ENCODE measurements at places on chromosomes 1 and 21. TPM values are rescaled to one million over a fixed set of nuclear protein-coding genes. Genes with fewer than 3 reads are reported as not detected.

GRCh38 chr1:3656450-3657095 lies 4.3 kb downstream of the TP73 start:
- peak; percentile 38 for DNase-seq

DNA sequence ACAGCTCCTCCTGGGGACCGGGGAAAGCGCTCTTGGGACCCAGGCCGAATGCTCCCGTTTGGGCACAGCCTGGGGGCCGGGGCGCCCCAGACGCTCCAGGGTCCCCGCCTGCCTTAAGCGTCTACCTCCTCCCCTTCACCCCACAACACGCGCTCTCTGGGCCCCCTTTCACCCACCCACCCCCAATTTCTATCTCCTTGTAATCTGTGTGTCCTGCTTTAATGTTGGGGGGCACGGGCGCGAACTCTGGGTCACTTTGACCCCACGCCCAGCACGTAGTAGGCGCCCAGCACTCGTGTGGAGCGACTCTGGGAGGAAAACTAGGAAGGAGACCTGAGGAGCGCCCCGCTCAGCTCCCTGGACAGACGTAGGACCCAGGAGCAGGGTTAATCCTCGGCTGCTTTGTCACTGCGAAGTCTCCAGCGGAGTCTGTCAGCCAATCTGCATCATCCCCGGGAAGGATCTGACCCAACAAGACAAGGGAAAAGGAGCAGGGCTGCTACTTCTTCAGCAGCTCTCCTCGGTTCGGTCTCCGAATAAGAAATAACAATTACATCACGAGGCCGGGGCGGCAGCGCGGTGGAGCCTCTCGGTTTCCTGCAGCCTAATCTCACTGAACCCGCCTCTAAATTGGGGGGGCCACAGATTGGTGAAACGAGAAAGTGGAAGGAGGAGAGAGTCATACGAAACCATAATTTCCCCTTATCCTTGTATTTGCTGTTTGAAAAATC lies 757 bp upstream of the NRIP1 start:
- peak; percentile 82 for DNase-seq

DNA sequence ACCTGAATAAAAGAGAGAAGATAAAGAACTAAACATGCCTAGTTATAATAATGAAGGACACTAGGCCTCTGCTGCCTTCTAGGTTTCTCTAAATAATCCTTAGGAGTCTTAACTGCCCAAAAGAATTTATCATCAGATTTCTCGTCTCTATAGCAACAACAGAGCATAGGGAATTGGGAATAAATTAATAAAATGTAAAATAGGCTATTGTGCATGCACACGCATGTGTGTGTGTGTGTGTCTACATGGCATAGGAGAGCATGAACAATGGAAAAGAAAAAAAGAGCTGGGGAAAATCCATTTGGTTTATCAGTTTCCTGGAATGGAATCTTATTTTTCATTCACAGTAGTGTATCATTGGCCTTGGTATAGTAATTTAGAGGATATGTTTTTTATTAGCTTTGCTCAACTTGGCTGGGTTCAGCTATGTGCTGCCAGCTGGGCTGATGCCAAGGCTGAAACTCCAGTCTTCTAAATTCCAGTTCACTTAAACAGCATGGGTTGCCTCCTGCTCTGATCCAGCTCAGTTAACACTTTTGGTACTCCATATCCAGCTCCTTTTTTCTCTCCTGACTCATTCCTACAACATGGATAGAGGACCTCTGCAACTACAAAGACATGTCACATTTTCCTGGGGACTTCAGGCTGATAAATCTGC lies 80.6 kb upstream of the SLFNL1 start:
- no peak for DNase-seq

DNA sequence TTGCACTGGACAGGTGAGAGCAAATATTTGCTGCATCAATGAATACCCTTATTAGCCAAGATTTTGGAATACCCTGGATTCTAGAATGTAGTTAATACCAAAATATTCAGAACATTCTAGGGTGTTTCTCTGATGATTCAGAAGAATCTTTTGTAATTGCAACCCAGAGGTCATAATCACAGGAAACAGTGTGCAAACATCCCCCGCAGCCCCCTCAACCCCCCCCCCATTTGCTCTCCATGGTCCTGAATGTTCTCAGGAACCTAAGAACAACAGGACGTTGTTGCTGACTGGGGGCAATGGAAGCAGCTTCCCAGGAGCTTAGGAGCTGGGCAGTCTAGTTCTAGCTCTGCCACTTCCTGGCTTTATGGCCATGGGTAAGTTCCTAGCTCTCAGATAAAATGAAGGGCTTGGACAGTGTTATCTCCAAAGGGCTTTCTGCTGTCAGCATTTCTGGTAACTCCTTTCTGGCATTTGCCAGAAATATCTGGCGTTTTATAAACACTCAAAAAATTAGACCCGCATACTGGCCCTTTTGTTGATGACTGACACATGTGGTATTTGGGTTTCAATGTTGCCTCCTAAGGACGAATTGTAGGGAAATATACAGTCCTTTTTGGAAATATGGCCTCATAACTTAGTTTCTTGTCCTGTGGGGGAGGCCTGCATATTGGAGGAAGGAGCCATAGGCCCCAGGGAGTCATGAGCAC lies 178.6 kb downstream of the RRAGC start:
- no peak for DNase-seq

- DNase-seq: no peak
These were observed 220.8 kb upstream of the NRIP1 start for GRCh38 chr21:15285556-15285955.

GRCh38 chr1:166258017-166258416 lies 91.2 kb upstream of the FAM78B start:
- DNase-seq: no peak

DNA sequence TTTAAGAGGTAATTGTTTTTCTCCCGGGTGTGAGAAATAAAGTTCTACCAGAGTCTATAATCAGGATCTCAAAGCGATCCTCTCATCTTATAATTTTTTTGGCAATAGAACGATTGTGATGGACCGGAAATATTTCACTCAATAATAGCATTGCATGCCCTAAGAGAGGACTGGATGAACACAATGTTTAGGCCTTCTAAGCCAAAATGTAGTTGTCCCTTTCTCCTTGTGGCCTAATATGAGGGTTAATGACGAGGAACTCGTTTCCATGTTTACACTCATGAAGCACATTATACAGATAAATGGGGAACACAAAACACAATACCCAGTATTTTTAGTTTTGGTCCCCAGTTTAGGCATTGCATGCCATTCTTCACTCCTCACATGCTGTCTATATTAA lies 5.9 kb downstream of the TBX15 start:
- no peak for DNase-seq

DNA sequence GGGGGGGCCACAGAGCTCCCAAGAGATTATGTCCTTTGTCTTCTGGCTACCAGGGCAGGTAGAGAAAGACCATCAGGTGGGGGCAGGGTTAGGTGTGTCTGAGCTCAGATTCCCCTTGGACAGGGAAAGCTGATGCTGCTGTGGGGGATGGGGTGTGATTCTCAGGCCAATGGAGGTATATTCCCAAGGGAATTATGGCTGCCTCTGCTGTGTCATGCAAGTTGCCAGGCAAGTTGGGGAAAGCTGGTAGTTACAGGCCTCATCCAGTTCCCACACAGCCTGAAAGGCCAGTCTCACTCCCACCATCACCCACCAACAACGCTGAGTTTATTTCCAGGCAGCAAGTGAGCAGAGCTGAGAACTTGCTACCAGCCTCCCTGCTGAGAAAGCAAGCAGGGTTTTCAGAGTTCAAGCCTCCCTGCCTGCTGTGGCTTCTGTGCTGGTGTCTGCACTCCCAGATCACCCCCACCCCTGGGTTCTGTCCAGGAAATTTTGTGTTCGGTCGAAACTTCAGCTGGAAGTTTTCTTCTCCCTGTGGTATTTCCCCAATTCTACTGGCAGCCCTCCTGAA lies 21.3 kb downstream of the IFI16 start:
- no peak for DNase-seq

GRCh38 chr1:208557723-208558094 lies 313.5 kb upstream of the PLXNA2 start:
- no peak for DNase-seq

DNA sequence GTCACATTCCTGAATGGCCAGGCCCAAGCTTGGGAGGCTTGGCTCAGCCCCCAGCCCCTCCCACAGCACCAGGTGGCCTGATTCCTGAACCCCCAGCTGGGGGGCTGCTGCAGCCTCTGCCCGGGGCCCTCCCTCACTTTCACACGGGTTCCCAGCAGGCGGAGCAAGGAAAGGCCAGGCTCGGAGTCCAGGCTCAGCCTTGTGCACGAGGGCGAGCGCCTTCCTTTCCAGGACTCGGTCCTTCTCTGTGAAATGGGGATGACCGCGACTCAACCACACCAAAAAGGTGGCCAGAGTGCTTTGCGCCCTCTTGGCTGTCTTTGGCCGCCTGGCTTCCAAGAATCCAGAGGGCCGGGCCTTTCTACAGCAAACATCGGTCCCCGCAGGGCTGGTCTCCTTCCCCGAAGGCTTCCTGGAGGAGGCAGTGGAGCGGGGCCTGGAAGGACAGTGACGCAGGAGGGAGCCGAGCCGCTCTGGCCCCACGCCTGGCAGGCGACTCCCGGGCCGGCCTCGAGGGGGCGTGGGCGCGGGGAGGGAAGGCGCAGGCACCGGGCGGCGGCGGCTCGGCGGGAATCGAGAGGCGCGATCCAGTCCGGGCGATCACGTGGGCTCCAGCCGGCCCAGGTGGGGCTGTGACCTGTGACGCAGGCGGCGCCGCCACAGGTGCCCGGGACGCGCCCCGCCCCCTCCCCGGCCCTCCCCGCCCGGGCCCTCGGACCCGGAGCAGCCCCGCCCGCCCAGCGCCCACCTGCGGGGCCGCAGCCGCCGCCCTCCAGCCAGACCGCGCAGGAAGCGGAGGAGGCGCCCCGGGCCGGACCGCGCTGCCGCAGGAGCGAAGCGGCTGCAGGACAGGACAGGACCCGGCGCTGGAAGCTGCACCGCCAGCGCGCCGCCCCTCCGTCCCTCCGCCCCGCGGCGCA lies at the start of gene ARHGEF16:
Gene ARHGEF16, plus strand, starts transcription at position 775 of the 920 bp plus-strand sequence. CDS start 8,420 bp downstream, outside the sequence.
- DNase-seq: peak; percentile 59

GRCh38 chr1:9787702-9788101 lies 36.1 kb downstream of the CLSTN1 start:
- peak; percentile 76 for DNase-seq

- no peak for DNase-seq
These were observed 45.5 kb downstream of the TRABD2B start for GRCh38 chr1:47951545-47952235.

DNA sequence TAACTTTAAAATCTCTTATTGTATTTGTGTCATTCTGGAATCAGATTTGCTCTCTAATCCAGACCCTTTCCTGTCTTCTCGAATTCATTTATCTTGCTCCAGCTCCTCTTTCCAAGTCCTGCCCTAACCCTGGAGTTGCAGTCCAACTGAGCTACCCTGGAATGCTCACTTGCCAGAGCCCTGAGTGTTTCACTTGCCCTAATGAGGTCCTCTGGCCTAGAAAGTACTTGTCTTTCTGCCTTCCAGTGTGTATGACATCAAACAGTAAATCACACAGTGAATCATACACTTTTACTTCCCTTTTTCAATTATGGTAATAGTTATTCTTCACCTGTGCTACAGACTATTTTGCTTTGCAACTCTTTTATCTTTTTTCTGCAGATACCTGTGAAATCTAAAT lies 96.9 kb downstream of the NEK7 start:
- DNase-seq: peak; percentile 22

DNA sequence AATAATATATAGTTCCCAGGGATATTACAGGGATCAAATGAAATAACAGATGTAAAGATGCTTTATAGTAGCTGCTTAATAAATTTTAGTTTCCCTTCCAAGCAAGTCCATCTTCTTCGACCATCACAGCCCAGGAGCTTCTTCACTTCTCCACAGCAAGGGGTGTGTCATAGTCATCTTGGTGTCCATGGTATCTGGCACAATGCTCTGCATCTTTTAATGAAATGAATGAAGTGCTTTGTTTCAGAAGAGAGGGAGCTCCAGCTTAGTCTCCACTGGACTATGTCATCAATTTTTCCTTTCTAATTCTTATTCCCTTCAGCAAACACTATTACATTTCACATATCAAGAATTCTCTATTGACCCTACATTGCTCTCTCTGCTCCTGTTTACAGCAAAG lies 4.9 kb upstream of the MACF1 start:
- no peak for DNase-seq

- DNase-seq: no peak
These were observed 110.0 kb downstream of the APP start for GRCh38 chr21:26060335-26061115.

GRCh38 chr1:221411283-221411682 lies 330.6 kb downstream of the DUSP10 start:
- no peak for DNase-seq

The SLC5A9 gene
- total RNA-seq: not detected

The VWA5B1 gene
- total RNA-seq: not detected

The SELENBP1 gene
- total RNA-seq: not detected

The MCOLN2 gene
- 32.9 TPM for total RNA-seq

The RNF223 gene
- total RNA-seq: not detected

The MEGF6 gene
- 2.6 TPM for total RNA-seq

The PRAMEF12 gene
- not detected for total RNA-seq

The CLCA1 gene
- not detected for total RNA-seq

The CELA2A gene
- not detected for total RNA-seq

The CTBS gene
- 13.5 TPM for total RNA-seq

The UBE2U gene
- not detected for total RNA-seq
